Pancreas (tissue), 10 donors: ENCODE measurements at places on chromosomes 2 and 18. TPM values are rescaled to one million over a fixed set of nuclear protein-coding genes. Genes with fewer than 3 reads are reported as not detected.

DNA sequence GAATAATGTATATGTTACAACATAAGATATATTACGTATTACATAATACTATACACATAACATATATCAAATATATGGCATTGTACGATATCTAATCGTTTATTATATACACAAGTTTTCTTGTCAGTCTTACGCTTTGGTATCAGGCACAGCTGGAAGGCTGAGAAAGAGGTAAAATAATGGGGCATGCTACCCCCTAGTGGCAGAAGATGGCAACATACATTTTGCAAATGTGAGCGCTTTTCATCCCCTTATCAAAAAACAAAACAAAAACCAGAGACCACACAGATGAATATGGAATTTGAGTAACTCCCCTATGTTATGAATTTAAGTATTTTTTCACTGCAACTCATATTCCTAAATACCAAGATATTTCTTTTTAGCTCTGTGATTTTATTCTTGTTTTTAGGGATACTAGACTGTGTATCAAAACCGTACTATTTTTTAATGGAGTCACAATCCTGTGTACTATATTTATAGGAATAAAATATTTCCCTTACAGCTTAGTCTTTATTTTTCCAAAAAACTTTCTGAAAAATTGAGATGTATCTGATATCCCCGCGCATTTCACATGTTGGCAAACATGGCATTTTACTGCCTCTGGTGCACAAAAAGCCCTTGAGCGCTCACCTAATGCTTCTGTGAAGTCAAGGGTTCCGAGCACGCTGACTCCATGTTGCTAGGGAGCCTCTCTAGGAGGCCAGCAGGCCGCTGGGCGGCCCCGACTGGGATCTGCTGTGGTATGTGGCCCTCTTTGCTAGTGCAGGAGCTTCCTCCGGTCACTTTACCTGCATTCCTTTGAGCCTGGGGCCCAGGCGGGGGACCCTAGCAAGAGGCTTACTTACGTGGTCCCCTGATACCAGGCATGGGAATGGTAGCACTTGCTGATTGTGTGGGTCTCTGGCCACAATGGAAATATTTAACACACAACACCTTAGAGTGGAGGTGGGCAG lies 62.5 kb downstream of the SLC4A3 start:
- no peaks in the 10 kb centered on the region for H3K27me3 ChIP-seq
- H3K27ac ChIP-seq = no peak overlapping the region
- peak; percentile 50 for DNase-seq
- H3K36me3 ChIP-seq = no peaks in the 10 kb centered on the region
- H3K4me3 ChIP-seq = no peak overlapping the region
- no peaks in the 10 kb centered on the region for H3K4me1 ChIP-seq

- H3K36me3 ChIP-seq = no peaks in the 10 kb centered on the region
- H3K27me3 ChIP-seq = no peaks in the 10 kb centered on the region
- no peak for DNase-seq
- H3K4me3 ChIP-seq = no peak overlapping the region
- no peak overlapping the region for H3K27ac ChIP-seq
Measured at GRCh38 chr18:67243799-67244587, 272.5 kb downstream of the DSEL start.

DNA sequence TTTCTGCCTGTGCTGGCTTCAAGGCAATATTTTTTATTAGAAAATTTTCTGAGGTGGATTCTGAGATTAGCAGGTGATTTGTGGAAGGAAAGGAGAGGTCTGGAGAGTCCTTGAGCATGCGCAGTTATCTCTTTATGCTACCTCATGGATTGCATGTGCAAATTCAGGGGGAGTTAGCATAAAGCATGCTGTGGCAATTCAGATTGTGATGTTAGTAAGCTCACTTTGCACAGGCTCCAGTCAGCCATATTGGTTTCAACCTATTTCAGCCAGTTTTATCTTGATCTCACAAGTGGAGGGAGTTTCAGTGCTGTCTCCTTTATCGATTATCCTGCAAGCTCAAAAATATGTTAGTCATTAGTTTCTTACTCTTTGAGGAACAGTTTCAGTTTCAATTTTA lies 2012.3 kb upstream of the PIK3C3 start:
- DNase-seq = no peak
- no peak overlapping the region for H3K4me3 ChIP-seq
- no peak overlapping the region for H3K27ac ChIP-seq
- H3K4me1 ChIP-seq = no peaks in the 10 kb centered on the region

DNA sequence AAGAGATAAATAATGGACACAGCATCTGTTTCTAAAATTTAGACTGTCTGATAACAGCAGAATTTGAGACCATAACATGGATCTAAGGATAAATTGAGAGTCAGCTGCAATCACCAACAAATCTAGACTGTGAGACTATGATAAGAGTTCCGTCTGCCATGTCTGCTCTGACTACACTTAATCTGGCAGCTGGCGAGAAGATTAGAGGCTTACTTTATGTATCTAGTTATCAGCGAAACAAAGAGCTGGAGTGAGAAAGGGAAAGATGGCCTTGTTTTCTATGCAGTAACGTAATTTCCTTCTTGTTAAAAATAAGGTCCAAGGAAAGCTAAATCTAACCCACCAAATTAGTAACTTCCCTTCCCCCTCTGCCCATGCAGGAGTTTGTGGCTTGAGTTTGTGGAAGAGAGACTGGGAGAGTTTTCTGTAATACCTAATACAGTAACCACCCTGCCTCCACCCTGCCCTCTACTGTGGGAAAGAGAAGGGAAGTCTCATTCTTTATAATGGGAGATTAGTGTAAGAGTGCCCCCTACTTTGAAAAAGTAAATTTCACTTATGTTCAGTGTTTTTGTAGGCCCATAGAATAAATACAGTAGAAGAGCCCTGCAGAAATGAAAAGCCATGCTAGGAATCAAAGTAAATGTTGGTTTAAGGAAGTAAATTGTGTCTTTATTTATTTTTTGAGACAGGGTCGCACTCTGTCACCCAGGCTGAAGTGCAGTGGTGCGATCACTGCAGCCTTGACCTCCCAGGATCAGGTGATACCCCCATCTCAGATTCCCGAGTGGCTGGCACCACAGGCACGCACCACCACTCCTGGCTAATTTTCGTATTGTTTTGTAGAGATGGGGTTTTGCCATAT lies 27.5 kb downstream of the EML4 start:
- H3K27ac ChIP-seq = peak overlapping the region; percentile 46
- H3K36me3 ChIP-seq = no peaks in the 10 kb centered on the region
- H3K27me3 ChIP-seq = no peaks in the 10 kb centered on the region
- no peak overlapping the region for H3K4me3 ChIP-seq

CHST9 gene
- 6.0 TPM for total RNA-seq
